ENCODE measurements at places on chromosomes 2 and 18.
A peak's percentile ranks its signal among the peaks of the same experiment; 100 is the strongest.

DNA sequence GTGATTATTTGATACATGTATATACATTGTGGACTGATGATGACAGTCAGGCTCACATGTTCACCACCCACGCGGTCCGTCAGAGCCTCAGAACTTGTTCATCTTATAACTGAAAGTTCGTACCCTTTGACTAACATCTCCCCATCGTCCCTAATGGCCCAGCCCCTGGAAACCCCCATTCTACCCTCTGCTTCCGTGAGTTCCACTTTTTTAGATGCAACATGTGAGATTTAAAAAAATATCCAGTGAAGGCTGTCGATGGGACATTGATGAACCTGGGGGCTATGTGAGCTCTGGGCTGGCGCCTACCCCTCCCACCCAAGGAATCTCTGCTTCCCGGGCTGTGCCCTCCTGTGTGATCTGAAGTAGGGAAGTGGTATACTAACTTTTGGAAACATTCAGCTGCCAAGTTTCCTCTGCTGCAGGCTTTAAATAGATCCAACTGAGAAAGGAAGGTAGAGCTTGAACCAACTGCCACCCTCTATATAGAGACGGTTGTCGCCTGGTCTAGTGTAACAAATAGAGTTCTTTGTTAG lies 163.8 kb downstream of the FAM210A start:
- peak; percentile 90 for ATAC-seq

DNA sequence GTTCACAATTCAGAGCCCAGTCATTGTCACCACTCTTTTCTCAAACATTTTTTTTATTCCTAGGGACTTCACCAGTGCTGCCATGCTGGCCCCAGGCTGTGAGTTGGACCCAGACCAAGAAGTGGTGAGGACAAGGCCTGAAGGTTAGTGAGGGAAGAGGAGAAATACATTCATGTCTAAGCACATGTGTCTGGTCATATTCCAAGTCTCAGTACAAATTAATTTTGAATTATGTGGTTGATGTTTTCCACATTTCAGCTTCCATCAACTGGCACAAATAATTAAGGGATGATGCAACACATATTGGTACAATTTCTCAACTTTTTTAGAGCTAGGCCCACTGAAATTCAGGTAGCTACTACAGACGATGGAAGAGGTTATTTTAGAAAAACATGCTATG lies 106.6 kb upstream of the UPP2 start:
- no peak for ATAC-seq

DNA sequence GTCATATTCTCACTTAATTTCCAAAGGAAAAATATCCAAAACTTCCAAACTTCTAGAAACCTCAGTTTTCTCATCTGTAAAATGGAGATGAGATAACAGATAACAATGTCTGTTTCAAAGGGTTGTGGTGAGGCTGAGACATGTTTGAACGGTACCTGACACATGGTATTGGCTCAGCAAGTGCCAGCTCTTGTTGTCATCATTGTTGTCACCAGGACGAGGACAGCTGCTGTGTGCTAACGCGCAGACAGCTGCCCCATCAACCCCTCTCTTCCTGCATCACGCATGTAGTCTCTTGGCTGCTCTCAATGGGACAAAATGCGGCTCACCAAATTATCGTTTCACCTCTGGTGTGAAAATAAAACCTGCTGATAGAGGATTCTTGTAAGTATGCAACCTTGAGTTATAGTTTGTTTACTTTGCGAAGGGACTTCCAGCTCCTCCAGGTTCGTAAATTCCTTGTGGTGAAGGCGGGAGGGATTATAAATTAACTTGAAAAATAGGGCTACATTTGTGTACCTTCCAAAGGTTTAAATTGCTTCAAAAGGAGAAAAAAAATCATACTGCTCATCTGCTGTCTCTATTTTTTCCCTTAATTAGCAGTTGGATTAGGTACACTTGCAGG lies 605.4 kb downstream of the BCL11A start:
- ATAC-seq: no peak

- ATAC-seq: no peak
Measured at GRCh38 chr2:100397976-100398375, 19.5 kb downstream of the CHST10 start.

All from activated T-helper 17 cell treated with anti-CD3 and anti-CD28 coated beads, Interleukin-2, amount 50 U/mL, for 72 hours (primary cell).